ENCODE measurements at places on chromosomes 13 and 19. TPM values are rescaled to one million over a fixed set of nuclear protein-coding genes. Genes with fewer than 3 reads are reported as not detected.

F10 gene
- not detected for total RNA-seq

TEX29 gene
- 0.51 TPM for total RNA-seq

PRTN3 gene
- total RNA-seq, result not detected

CCDC169 gene
- total RNA-seq, result 0.50 TPM

AKAP11 gene
- total RNA-seq, result 38.7 TPM

All from activated CD4-positive, alpha-beta T cell treated with anti-CD3 and anti-CD28 coated beads, Interleukin-2, amount 10 ng/mL, durations not matched to agents 24 days and 14 days (primary cell).